ENCODE measurements at places on chromosomes 5 and 9.

GRCh38 chr5:104661256-104661655 is 1098.7 kb upstream of the NUDT12 start:
- no peak for DNase-seq

GRCh38 chr5:9125852-9126251 is 420.0 kb downstream of the SEMA5A start:
- no peak for DNase-seq

DNA sequence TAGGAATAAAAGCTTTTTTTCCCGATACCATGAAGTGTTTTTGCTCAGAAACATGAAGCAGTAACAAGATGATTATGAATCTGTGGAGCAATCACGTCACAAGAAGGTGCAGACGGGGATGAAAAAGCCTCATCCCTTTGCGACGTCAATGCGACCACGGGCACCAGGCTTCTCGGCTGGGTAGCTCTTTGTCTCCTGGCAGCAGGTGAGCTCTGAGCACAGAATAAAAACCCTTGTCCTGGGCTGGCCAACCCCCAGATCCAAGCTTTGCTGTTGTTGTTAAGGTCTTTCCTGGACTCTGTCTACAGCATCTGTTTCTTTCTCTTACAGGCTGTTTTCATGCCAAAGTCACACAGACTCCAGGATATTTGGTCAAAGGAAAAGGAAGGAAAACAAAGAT is 113.8 kb downstream of the ANKRD18B start:
- DNase-seq, result no peak

GRCh38 chr5:116032094-116032517 is at the start of gene ARL14EPL:
Gene ARL14EPL, plus strand, starts transcription at chr5:116032472. Its CDS starts 18,994 bp downstream, at chr5:116051466.
- DNase-seq, result no peak

DNA sequence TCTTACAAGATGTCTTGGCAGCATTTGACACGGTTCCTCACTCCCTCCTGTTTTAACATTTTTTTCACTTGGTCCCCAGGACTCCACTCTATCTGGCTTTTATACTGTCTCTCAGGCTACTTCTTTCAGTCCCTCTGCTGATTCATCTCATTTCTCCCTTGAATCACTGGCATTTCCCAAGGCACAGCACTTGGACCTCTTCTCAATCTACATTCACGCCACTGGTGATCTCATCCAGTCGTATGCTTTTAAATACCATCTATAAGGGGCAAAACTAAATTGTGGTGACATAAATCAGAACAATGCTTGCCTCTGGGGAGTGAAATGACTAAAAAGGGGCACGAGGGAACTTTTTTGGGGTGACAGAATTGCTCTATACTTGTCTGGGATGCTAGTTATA is 47.1 kb downstream of the MAPKAP1 start:
- DNase-seq, result no peak

- no peak for DNase-seq
Observed at GRCh38 chr9:126456441-126457174, 130.0 kb downstream of the MVB12B start.

- DNase-seq, result no peak
Observed at GRCh38 chr5:92267830-92268229, 884.7 kb upstream of the ARRDC3 start.

DNA sequence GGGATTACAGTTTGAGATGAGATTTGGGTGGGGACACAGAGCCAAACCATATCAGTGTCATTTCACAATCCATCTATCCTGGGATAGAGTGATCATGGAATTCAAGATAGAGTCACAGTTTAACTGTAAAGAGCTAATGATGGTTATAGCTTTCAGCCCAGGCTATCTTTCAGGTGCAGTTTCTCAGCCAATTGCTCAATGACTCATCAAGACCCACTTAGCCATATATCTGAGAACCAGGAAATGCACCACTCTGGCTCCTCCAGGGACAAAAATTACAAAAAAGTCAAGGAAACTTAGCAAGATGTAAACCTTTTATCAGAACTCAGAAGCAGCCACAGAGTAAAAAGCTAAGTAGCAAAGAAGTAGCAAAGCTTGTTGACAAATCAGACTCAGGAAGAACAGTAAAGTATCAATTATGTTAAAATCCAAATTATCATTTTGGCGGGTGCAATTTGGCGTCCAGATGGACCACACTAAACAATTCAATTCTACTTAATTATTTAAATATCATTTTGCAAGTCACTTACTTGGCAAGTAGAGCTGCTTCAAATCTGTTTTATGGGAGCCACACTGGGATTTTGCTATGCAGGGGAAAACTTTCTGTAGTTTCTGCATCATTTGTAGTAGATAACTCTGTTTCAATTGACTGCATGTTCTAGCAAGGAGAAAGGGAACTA is 169.4 kb downstream of the TLE1 start:
- DNase-seq, result no peak

DNA sequence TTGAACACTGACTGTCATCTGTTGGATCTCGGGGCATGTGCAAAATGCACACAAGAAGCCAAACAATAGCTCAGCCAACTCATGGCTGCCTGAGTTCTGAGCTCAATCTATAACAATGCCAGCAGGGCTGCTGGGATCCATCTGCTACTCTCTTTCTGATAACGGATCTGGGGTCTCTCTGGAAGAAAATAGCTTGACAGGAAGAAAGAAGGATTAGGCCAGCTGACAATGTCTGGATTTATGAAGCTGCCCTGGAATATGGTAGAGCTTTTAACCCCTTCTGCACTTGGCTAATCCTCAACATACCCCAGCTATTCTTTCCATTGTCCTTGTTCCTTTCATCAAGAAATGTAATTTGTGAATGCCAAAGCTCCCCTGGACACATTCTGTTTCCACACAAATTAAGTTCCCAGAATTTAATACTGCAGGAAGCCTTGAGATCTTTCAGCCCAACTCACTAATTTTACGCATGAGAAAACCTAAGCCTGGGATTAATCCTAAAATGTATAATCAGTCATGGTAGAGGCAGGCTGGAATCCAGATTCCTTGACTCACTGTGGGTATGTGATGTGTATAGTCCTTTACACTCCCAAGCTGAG is 62.7 kb upstream of the PCA3 start:
- DNase-seq, result no peak

DNA sequence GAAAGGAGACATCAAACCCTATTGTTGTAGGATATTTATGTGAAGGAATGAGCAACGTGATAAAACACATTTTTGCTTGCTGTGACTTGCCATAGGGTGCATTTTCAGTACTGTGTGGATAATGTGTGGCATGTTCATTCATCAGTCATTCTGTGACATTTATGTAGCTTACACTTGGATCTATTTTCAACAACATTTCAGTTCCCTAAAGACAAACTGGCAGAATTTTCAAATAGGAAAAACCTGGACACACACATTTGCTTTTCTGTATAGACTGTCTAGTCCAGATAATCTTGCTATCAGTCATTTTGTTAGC is 127.7 kb downstream of the TMC1 start:
- no peak for DNase-seq

DNA sequence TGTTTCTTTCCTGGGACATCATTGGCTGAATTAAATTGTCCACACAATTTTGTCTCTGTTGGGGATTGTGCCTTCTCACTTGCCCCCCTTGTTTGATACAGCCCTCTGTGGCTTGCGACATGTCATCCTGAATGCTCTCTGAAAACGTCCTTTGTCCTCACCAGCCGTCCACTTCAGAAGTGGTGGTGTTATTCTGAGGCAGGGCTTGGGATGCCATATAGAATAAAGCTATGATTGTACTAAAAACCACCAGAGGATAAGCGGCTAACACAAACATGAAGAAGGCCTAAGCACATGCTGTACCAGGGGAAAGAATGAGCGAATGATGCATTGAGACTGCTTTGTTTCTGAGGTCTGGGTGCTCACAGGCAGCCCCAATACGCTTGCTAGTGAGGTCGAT is 3.5 kb upstream of the SNX30 start:
- no peak for DNase-seq

- no peak for DNase-seq
Observed at GRCh38 chr5:168637281-168637680, 58.1 kb upstream of the PANK3 start.

- no peak for DNase-seq
Observed at GRCh38 chr5:92939428-92939827, 641.6 kb downstream of the NR2F1-AS1 start.

DNA sequence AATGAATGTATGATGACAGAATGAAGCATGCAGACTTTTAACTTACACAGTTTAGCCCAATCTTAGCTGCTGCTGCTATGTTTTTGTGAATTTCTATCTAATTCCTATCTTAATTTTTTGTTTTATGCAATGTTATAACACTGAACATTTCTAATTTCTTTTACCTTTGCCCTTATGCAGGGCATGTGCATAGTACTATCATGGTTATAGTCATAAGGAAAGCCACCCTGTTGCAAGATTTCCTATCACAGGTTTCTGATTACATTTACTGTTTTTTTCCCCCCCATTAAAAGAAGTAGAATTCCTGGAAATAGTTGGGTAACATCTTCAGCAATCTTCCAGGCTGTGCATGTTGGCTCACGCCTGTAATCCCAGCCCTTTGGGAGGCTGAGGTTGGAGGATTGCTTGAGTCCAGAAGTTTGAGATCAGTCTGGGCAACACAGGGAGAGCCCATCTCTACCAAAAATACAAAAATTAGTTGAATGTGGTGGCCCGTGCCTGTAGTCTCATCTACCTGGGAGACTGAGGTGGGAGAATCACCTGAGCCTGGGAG is 164.4 kb downstream of the KDM4C start:
- DNase-seq, result no peak

GRCh38 chr5:169374761-169375160 is 73.8 kb upstream of the SLIT3 start:
- DNase-seq, result no peak

GRCh38 chr9:37337301-37337890 is 85.1 kb upstream of the GRHPR start:
- DNase-seq, result no peak

DNA sequence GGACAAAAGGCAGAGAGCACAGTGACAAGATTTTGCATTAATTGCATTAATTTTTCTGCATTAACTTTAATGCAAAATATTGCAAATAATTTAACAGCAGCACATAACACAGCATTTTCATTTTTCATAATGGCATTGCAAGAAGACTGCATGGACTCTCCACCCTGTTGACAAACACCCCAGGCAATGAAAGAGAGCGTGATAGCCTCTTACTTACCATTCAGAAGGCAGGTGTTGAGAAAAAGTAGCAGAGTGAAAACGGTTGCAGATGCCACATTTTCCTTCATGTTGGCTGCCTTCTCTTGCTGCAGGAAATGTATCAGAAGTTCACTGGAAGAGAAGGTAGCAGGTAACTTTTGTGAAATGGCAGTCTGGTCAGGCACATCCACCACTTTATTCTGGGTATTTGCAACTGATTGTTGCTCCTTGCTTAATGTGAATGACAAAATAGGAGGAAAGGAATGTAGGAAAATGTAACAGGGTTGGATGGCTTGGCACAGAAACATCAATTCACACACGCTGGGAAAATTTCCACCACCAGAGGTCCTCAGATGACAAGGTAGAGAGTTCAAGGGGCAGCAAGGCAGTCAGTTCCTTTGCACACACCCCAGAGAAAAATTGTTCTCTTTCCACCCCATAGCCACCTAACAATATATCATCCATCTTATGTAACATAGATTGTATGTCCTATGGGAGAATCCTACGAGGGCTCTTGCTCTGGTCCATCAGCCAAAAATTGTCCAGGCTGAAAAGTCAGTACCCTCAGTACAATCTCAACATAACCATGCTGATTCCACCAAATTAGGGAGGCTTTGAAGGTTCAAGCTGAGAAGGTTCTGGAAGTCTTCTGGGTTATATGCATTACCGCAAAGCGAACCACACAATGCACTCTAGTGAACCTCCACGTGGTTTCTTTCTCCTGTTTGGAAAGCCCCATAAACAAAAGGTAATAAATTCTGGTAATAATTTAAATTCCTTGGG is 41.9 kb upstream of the AGXT2 start:
- peak; percentile 31 for DNase-seq

- DNase-seq, result peak; percentile 16
Observed at GRCh38 chr5:43192558-43193180, 644 bp downstream of the NIM1K start.

DNA sequence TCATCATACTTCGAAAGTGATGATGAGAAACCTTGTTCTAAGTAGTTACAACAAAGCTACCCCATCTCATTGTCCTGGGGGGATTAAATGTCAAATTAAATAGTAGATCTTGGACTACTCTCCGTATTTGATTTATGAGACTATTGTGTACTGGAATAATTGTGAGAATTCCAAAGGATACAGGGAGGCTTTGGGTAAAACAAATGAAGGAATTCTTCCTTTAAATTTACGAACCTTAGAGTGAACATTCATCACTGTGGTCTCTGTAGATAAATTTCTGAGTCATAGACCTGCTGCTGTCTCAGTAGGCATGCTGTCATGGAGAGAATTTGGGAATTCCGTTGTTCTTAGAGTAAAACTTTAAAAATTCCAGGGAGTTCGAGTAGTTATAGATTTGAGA is 836.2 kb downstream of the DNAH5 start:
- DNase-seq, result no peak

- DNase-seq, result no peak
Observed at GRCh38 chr5:93592883-93593282, 9.9 kb downstream of the NR2F1 start.

DNA sequence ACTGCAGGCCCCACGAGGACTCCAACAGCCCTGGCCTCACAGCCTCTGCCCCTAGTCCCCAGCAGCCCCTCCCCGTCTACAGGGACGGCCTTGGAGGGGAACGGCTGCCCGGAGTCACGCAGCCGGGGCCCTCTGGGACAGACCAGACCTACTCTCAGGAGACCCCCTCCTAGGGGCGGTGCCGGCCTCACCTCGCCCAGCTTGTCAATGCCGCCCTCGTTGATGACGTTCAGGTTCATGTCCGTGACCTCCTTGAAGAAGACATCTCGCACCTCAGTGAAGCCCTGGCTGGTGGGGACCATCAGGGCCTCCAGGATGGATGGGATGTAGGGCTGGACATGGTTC is 58.6 kb downstream of the LRSAM1 start:
- DNase-seq, result no peak

DNA sequence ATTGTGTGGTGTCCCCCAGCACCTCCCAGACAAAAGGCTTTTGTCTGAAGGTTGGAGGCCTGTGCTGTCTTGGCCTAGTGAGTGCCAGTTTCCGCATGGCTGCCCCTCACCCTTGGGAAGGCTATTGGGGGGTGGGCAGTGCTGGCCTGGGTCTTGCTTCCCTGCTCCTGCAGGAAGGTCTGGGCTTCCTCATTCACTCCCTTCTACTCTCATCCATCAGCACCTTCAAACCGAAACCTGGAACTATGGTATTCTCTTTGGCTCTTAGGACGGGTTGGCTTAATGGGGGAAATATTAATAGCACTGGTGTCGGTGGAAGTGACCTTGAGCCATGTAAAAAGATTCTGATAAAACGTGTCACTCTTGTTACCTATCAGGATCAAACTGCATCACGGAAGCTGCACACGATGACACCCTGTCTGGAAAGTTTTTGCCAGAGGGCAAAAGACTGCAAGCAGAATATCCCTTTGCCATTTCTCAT is 34.0 kb upstream of the GLRX start:
- DNase-seq, result no peak

- no peak for DNase-seq
Observed at GRCh38 chr5:8491254-8491653, 622.3 kb downstream of the MTRR start.

- no peak for DNase-seq
Observed at GRCh38 chr9:6355728-6356127, 27.6 kb downstream of the TPD52L3 start.
